ENCODE measurements at places on chromosomes 2 and 18. TPM values are rescaled to one million over a fixed set of nuclear protein-coding genes. Genes with fewer than 3 reads are reported as not detected.

TNFRSF11A gene
- 0.40 TPM for polyA plus RNA-seq

C2orf78 gene
- not detected for polyA plus RNA-seq

PJVK gene
- 1.0 TPM for polyA plus RNA-seq

MOGAT1 gene
- polyA plus RNA-seq: not detected

ZNF804A gene
- 0.05 TPM for polyA plus RNA-seq

GRB14 gene
- polyA plus RNA-seq: 4.2 TPM

ANKZF1 gene
- polyA plus RNA-seq: 35.1 TPM

DNA sequence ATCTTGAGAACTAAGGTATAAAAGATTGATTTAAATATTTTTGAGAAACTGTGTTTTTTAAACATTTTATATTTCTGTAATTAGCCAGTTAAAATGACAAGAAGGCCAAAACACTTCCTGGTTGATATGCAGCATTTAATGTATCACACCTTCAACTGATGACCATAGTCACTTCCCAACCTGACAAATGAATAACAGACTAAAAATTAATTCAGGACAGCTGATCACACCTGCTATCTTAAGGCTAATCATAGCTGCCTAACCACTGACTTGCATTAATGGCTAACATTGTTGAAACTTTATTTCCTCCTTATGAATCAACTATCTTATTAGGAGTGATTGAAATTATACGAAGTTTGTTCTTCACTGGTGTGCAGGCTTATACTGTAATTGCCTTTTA lies 125.8 kb upstream of the MSTN start:
- DNase-seq: no peak

DNA sequence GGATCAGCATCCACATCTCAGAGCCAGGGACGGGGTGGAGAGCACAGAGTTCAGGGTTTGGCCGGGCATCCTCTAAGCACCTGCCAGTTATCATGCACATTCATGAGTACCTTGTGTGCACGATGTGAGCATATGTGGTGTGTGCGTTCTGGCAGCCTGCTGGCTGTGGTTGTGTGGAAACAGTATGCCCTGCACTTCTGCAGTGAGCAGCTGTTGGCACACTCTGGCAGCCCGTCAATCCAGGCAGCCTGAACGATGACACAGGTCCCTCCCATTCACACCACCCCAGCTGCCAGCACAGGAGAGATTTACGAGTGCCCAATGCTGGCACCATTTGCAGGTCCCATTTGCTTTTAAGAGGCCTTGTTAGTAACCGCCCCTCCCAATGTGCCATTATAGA lies 74.2 kb downstream of the CD8B2 start:
- DNase-seq: no peak

GRCh38 chr2:151063271-151063670 lies 198.4 kb downstream of the RBM43 start:
- no peak for DNase-seq

- no peak for DNase-seq
Observed at GRCh38 chr2:121791290-121791689, 35.8 kb downstream of the TSN start.

DNA sequence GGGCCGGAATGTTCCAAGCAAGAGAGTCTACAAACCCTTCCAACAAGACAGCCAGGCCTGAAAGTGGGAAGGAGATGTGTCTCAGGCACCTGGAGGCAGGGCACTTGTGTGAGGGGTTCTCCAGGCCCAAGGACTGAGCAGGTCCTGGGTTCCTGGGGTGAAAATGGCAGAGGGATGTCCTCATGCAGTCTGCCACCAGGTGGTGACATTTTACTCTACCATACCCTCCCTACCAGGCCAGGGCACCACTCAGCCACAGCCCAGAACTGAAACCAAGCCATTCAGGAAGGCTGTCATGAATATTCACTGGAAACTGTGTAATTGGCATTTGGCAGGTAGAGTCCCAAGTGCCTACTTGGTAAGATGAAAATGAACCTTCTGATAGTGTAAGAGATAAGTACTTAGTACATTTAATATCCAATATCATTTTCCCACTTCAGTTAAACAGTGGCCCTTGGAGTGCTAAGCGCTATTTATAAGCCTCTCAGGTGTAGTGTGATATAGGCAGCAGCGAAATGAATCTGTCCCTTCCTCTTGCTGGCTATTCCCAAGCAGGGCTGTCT lies 185.1 kb downstream of the MYO5B start:
- no peak for DNase-seq

DNA sequence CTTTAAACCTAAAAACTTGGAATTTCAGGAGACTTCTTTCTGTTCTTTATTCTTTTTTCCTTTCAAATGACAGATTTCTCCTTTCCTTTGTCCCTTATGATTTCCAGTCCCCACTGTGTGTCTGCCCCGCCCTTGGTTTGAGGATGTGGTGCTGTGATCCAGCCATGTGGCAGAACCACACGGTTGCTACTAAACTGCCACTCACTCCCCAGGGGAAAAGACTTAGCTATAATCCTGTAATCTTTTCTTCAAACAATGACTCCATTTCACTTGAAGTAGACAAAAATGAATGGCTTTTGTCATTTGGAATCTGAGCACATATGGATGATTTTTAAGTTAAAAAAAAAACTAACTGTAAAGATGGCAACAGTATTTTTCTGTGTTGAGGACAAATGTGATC lies 76.2 kb upstream of the STAM2 start:
- DNase-seq: no peak

DNA sequence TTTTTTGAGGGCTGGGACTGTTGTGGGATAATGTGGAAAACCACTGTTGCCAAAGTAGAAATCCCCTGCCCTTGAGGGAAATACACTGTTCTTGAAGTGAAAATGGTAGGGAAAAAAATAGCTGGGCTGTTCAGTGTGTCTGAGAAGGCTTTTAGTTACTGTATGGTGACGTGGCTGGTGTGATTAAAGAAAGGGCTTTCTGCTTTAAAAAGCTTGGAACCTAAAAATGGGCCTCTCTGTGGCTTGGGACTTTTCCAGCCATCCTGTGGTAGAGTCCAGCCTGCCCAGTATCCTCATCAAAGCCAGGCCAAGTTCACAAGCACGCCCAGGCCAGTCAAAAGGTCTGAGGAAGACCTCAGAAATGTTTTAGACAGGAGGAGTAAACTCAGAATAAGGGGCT lies 6.8 kb downstream of the MGAT5 start:
- DNase-seq: no peak

- DNase-seq: no peak
Observed at GRCh38 chr2:71794611-71795010, 341.2 kb downstream of the DYSF start.

GRCh38 chr2:181887045-181887444 lies 4.5 kb upstream of the ITPRID2 start:
- DNase-seq: no peak

DNA sequence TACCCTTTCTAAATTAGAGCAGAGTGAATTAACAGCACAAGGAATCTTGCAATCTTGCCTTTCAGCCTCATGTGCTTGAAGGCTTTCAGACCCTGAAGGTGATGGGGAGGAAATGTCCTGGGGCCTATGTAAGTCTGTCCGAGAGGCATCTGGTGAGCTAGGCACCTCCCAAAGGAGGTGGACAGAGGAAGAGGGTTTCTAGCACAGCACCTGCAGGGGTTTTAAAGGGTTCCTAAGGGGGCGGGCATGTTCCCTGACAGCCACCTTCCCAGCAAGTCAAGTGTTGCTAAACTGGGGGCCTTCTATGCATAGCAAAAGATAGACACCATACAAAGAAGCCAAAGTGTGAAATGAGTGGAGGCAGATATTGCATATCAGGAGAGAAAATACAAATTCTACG lies 88.5 kb downstream of the CDH2 start:
- no peak for DNase-seq

DNA sequence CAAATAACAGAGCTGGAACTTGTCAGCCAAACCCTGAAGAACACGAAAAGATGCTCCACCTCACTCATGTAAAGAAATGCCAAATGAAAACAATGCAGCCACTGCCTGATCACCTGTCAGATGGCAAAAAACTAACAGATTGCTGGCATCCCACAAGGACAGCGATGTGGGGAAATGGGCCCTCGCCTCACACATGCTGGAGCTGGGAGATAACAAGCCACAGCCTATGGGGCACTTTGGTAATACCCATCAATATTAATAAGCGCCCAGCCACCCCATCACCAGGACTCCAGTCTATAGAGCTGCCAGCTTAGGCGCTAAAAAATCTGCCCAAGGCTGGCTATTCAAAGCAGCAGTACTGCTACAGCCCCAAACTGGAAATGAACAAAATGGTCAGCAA lies 27.0 kb downstream of the TFCP2L1 start:
- no peak for DNase-seq

- DNase-seq: no peak
Observed at GRCh38 chr2:73072129-73072395, 550 bp upstream of the SFXN5 start.

DNA sequence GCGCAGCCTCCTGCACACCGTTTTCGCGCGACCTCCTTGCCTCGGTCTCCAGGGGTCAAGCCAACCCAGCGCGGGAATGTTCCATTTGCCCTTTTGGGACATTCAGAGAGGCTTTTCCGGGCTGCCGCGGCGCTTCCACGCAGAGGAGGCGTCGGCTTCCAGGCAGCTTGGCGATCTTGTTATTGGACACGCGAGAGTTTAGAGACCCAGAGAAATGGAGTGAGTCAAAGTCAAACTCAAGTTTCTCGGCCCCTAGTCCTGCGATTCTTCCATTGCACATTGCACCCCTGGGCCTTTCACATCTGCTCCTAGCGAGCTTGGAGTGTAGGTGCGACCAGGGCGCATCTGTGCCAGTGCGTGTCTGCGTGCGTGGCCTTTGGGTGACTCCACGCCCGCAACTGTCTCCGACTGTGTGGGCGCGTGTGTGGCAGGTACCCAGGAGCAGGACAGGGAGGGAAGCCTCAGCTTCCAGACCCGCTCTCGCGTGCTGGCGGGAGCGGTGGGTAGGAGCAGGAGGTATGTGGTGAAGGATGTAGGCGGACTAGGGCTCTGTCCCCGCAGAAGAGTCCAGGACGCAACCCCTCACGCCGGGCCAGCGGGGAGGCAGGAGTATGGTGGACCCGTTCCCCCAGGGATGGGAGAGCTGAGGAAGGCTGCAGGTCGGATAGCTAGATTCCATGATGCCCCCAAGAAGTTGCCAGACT lies 13.5 kb downstream of the SIX3 start:
- no peak for DNase-seq

- no peak for DNase-seq
Observed at GRCh38 chr18:78268226-78268988, 711.2 kb upstream of the SALL3 start.

GRCh38 chr2:160868891-160869290 lies 291.3 kb upstream of the TANK start:
- DNase-seq: no peak

- DNase-seq: no peak
Observed at GRCh38 chr2:10257500-10258147, 45.1 kb upstream of the HPCAL1 start.

DNA sequence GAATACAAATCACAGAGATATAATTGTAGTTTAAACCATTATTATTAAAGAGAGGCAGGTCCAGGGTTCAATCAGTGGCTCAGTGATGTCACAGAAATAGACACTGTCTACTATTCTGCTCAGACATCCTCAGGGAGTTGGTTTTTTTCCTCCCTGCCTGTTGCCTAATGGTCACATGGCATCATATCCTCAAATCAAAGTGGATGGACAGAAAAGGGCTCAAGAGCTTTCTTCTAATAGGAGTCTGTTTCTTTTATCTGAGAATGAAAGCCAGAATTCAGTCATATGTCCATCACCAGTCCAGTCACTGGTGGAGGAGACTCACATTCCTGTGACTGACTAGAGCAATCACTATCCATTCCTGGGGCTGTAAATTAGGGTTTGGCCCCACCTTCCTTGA lies 27.9 kb upstream of the EPC2 start:
- no peak for DNase-seq

GRCh38 chr2:2649109-2650072 lies 318.3 kb upstream of the MYT1L start:
- DNase-seq: no peak

DNA sequence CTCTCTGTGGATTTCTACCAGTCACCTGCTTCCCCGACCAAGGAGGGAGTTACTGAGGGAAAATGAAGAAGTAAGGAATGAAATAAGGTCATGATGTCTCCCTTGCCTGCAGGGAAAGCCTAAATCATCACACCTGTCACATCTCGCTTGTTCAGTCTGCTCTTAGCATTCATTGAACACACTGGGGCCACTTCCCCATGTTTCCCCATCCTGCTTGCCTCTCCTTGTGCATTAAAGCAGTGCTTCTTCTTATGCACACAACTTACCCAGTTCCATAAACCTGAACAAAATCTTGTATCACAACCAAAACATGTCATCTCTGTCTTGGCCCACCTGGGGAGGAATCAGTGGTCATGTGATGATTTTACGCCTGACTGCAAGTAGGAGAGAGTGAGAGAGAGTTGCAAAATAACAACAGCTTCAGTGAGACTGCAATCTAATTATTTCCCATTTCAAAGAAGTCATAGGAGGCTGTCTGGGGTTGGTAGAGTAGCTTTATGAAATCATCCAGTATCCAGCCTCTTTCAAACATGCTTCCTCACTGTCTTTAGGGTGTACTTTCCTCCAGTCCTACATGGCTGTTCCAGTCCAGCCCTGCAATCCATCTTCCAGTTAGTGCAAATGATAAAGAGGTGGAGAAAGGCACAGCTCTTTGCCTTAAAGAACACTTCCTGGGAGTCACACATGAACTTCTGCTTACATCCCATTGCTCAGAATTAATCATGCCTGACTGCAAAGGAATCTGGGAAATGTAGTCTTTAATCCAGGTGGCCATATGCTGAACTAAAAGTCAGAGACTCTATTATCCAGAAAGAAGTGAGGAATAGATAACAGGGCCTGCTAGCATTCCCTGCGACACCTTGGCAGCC lies 220.1 kb downstream of the HAUS1 start:
- DNase-seq: peak; percentile 44

DNA sequence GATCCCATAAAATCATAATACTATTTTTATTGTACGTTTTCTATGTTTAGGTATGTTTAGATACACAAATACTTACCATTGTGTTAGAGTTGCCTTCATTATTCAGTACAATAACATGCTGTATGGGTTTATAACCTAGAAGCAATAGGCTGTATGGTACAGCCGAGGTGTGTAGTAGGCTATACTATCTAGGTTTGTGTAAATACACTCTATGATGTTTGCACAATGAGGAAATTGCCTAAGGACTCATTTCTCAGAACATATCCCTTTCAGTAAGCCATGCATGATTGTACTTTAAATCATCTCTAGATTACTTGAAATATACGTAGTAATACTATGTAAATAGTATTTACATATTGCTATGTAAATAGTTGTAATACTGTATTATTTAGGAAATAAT lies 156.7 kb downstream of the CDCA7 start:
- no peak for DNase-seq

- no peak for DNase-seq
Observed at GRCh38 chr2:188582211-188582610, 290.5 kb downstream of the GULP1 start.

Measured in keratinocyte (primary cell).